ENCODE measurements at places on chromosomes 5 and 9.

DNA sequence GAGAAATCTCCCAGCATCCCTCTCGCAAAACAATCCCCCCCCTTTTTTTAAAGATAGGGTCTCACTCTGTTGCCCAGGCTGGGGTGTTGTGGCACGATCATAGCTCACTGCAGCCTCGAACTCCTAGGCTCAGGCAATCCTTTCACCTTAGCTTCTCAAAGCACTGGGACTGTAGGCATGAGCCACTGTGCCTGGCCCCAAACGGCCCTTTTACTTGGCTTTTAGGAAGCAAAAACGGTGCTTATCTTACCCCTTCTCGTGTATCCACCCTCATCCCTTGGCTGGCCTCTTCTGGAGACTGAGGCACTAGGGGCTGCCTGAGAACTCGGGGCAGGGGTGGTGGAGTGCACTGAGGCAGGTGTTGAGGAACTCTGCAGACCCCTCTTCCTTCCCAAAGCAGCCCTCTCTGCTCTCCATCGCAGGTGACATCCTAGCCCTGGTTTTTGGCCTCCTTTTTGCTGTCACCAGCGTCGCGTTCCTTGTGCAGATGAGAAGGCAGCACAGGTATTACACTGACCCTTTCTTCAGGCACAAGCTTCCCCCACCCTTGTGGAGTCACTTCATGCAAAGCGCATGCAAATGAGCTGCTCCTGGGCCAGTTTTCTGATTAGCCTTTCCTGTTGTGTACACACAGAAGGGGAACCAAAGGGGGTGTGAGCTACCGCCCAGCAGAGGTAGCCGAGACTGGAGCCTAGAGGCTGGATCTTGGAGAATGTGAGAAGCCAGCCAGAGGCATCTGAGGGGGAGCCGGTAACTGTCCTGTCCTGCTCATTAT, 6.8 kb downstream of the CA9 start:
- no peak for DNase-seq

DNA sequence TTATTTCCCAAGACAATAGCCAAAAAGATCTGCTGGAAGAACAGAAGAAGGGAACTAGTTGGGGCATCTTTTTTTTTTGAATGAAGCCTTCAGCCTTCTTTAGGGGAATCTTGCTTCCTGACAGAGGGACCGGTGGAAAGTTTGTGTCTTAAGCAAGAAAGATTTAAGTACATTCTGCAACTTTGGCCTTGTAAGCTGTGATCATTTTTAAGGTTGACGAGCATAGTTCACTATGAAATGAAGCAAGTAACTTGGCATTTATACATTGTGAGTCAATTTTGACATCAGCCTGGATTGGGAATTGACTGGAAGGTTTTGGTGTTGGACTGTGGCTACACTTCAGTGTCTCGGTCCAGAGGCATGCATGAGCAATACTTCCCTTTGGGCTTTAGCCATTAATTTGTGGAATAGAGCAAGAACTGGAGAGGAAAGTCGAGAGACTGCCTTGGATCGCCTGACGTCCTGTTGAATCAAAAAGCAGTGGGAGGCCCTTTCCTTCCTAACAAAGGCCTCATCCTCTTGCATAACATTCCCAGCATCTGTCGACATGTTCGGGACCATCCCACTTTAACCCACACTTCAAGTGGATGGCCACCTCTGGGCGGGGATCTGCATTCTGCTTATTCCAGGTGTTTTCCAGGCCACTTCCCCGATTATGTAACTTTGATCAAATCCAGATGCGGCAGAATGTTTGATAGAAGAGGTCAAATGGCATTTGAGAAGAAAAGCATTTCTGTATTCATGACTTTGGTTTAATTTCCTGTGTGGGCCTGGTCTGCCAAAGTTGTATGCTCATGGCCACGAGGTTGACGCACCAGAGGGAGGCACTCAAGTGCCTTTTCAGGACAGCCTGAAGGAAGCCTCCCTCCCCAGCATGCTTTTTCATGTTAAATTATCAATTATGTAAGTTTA, 12.5 kb downstream of the ABL1 start:
- DNase-seq: peak; percentile 99

DNA sequence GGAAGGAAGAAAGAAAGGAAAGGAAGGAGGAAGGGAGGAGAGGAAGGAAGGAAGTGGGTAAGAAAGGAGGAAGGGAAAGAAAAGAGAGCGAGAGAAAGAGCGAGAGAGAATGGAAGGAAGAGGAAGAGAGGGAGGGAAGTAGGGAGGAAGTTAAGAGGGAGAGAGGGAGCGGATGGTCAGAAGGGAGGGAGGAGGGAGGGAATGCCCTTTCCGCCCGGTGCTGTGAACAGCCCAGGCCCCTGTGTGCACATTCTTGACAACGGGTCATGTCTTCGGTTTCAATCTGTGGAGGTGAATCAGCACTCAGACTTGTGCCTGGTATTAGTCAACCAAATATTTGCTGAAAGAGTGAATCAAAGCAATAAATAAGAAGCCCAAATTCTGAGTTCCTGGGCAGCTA, 39.2 kb downstream of the PRUNE2 start:
- DNase-seq: peak; percentile 71

DNA sequence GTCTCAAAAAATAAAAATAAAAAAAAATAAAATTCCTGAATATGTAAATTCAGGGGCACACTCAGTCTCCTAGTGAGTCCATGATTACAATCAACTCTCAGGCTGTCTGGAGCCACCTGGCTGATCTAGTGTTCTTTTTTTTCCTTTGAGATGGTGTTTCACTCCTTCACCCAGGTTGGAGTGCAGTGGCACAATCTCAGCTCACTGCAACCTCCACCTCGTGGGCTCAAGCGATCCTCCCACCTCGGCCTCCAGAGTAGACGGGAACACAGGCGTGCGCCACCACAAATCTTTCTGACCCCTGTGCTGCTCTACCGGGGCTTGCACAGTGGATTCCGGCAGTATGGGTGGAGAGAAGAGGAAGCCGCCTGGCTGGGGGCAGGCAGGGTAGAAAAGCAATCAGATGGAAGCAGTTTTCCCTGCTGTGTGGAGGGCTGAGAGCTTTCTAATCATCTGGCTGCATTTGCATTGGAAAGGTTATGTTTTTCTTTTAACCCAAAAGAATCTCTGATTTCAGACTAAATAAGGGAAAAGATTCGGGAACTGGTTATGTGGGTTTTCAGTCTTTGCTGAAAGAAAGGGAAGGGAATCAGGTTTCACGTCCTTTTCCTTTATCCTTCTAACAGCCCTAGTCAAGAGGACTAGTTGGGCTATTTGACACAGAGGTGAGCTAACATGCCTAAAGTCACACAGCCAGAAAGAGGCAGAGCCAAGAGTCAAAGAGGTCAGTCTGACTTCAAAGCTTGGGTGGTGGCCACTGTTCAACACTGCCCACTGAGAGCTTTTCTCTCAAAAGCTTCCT, 26.3 kb upstream of the CORO2A start:
- peak; percentile 34 for DNase-seq

- no peak for DNase-seq
These were observed 28.4 kb downstream of the RCL1 start for GRCh38 chr9:4821133-4821532.

DNA sequence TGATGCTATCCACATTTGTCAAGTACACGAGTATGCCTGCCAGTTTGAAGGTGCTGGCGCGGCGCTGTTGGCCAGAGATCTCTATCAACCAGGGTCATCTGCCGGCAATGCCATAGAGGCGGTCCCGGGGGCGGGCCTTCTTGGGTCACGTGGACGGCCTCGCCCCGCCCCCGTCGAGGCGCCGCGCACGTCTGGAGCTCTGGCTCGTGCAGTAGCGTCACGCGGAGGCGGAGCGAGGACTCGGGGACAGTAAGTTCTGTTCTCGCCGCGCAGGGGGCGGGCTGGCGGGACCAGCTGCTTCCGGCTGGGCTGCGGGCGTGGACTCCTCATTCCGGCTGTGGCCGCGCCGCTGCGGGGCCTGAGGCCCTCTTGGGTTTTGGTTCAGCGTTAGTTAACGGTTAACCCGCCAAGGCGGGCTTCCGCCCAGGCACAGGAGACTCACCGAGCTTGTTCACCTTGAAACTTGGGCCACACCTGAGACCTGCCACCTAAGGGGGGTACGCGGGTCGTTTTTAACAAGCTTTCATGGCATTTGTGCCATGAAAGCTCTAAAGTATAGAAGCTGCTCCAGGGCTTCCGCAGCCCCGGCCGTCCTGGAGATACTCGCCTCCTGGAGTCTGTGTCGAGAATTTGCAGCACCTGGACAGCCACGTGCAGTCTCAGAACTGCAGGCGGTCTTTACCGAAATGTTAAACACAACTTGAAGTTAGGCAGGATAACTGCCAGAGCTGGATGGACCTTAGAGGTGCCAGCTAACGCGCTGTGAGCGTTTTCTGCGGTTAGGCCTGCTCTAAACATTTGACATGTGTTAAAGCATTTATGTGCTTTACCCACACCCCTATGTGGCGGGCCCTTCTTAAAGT, at the start of gene RFESD:
Gene RFESD, plus strand, starts transcription at position 209 of the 863 bp plus-strand sequence. CDS start 5,495 bp downstream, outside the sequence.
- peak; percentile 58 for DNase-seq

DNA sequence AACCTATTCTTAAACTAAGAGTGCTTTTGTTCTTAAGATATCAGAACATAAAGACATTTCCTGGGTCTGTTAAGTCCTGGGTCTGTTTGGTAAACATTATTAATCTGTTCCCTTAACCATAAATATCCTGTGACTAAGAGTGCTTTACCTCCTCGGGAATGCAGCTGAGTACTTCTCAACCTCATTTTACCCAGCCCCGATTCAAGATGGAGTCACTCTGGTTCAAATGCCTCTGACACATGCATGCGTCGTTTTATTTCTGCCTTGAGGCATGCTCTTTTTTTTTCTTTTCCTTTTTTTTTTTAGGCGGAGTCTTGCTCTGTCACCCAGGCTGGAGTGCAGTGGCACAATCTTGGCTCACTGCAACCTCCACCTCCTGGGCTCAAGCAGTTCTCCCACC, 39.8 kb upstream of the FBXL17 start:
- DNase-seq: no peak

DNA sequence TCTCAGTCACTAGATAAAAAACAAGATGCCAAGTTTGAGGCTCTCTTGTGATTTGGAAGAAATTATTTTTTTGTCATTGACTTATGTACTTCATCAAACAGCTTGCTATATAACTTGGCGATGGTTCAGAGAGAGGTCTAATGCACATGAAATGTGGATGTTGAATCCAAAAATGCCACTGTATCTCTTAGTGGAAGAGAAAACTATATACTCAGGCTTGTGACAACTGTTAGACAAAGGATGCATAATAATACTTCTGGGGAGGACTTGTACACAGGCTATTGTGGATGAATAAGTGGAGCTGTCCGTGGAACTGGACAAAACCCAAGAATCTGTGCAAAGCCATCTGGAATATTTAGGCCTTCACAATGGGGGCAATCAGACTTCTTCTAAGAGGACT, 162.9 kb upstream of the NMUR2 start:
- DNase-seq: no peak

DNA sequence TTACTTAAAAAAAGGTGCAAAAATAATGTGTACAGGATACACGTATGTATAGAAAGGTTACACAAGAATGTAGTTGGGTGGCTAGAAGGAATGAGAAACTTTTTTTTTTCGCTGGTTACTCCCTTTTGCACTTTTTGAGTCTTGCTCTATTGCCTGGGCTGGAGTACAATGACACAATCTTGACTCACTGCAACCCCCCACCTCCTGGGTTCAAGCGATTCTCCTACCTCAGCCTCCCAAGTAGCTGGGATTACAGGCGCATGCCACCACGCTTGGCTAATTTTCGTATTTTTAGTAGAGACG, 15.8 kb downstream of the FBXW11 start:
- DNase-seq: no peak

GRCh38 chr5:58871648-58872242, 288.9 kb downstream of the RAB3C start:
- no peak for DNase-seq

GRCh38 chr9:130539420-130540223, 39.8 kb upstream of the FUBP3 start:
- DNase-seq: no peak

DNA sequence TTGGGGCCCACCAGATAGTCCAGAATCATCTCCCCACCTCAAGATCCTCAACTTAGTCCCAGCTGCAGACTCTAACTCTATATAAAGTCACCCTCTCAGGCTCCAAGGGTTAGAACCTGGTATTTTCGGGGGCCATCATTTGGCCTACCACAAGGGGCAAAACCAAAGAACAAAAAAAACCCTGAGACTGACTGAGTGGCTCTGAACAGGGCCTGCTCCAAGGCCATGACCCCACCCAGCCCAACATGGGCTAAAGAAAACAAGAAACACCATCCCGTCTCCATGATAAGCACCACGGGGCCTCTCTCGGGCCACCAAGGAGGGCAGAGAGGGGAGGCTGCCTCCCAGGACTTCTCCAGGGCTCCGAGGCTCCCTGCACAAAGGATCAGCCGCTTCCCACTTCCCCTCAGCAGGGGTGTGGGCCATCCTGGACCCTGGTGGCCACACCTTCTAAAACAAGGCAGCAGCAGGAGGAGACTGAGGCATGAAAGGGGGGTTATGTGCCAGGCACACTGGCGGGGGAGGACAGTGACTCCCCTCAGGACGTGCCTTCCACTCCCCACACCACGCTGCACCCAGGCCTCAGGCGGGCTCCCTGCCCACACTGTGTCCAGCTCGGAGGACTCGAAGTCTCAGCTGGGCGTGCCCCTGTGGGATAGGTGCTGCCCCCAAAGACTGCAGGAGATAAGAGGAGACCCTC, 51.5 kb downstream of the SEMA4D start:
- DNase-seq: no peak

DNA sequence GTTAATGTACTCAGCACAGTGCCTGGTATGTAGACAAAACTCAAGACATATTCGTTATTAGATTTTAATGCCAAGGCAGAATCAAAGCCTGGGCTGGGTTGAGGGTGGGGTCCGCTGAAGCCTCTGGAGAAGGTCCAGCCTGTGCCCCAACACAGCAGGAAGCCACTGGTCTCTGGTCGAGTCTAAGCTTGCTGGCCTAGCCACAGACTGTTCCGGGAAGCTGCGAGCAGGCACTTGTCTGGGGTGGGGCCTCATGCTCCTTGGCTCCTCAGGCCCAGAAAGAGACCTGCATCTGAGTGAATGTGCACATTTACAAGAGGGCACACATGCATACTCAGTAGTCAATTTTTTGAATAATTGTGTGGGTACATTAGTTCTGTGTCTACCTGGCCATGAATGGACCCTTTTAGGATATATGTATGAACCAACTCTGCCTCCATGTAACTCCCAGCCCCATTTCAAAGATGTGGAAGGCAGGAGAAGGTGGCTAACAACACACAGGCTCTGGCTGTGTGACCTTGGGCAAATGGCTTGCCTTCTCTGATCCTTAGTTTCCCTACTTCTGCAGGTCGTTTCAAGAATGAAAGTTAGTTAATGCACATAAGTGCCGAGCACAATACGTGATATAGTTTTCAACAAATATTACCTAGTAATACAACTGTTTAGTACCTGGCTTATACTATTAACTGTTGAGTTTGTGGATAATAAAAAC, 18.3 kb downstream of the FAT2 start:
- no peak for DNase-seq

- DNase-seq: no peak
These were observed 31.0 kb downstream of the TMEM252 start for GRCh38 chr9:68509689-68510088.

GRCh38 chr5:60161340-60161934, 267.9 kb upstream of the PDE4D start:
- DNase-seq: no peak
